Sigmoid colon (tissue), 7 donors: ENCODE measurements at places on chromosomes 2 and 18.

DNA sequence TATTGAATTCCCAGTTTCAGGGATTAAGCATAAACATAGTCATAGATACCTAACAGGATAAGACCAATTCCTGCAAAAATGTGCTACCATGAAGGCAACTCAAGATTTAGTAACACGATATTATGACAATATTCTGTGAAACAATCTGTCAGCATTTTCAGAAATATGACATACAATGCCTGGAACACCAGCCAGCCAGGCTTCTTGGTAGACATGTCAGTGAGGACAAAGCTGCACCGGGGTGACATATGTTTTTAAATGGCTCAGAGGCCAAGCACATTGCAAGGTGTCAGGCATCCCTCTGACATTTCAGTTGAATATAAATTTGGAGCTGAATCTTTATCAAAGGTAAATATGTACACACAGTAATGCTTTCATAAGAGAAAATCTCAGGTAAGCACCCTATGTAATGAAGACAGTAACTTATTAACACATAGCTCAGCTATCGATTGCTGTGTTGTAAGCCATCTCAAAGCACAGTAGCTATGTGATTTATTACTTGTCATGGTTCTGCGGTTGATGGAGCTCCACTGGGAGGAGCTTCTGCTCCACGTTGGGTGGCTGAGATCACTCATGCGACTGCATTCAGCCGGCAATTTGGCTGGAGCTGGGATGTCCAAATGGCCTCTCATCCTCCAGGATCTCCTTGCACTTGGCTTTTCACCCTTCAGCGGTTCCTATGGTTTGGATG lies 31.9 kb upstream of the EML6 start:
- DNase-seq = no peak

DNA sequence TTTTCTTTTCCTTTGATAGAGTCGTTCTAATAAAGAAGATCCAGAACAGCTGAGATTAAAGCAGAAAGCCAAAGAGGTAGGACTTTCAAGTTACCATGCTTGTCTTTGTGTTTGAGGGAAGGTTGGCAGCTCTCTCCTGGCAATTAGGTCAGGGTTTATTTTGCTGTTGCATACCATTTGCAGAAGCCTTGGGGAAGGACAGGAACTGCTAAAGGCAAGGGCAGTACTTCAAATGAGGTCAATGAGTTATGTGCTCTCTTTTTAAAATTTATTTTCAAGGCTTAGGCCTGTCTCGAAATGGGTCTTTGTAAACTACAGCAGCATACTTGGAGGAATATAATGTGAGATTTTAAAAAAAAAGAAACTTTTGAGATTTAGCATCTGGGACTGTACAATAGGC lies 108.9 kb downstream of the TAF4B start:
- DNase-seq = no peak

DNA sequence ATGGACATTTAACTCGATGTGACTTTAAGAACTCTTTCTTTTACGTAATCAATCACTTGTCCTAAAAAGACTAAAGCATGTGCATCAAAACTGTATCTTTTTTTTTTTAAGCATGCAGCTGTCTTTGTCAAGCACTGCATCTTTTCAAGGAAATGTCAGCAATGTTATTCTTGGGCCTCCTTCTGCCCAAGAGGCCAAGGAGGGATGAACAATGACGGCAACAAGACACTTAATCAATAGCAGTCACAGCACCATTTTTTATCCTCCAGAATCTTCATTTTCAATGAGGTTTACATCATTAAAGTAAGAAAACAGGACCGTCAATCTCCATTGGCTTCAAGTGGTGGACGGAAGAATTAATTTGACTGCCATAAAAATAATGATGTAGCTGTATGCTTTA lies 253.8 kb downstream of the AFF3 start:
- no peak for DNase-seq

DNA sequence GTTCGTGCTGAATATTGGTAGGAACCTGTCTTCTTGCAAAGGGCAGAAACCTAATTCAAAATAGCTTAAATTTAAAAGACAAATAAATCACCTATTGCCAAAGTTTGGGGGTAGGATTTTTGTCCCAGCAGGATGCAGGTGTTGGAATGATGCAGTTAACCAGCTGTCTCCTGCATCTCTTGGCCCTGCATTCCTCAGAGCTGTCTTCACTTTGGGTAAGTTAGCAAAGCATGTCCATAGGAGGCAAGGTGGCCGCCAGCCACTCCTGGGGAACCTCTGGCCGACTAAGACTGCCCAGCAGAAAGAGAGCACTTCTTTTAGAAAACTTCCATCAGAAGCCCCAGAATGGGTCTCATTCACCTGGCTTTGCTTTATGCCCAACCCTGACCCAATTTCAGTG lies 20.5 kb upstream of the NYAP2 start:
- no peak for DNase-seq

GRCh38 chr2:179186126-179186525 lies 78.5 kb downstream of the SESTD1 start:
- DNase-seq = no peak

DNA sequence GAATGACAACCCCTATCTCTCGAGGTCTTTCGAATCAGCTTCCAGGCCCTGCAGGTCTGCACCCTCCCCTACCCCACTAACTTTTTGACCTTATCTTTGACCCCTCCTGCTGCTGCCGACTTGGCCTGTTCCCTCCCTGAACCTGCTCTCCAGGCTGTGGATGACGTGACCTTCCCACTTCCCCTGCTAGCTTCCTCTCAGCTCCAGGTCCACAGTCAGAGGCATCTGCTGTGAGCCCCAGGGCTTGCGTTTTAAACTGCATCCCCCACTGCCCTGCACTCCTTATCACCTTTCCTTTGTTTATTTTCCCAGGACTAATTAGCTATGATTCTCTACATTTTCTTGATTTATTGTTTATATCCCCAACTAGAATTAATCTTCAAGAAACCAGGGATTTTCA lies 71.2 kb upstream of the ALKAL2 start:
- DNase-seq = no peak

- DNase-seq = no peak
Observed at GRCh38 chr18:27863780-27864430, 313.0 kb downstream of the CDH2 start.

GRCh38 chr2:42965196-42965595 lies 172.8 kb upstream of the HAAO start:
- no peak for DNase-seq

- no peak for DNase-seq
Observed at GRCh38 chr2:163849756-163850435, 114.1 kb upstream of the FIGN start.

DNA sequence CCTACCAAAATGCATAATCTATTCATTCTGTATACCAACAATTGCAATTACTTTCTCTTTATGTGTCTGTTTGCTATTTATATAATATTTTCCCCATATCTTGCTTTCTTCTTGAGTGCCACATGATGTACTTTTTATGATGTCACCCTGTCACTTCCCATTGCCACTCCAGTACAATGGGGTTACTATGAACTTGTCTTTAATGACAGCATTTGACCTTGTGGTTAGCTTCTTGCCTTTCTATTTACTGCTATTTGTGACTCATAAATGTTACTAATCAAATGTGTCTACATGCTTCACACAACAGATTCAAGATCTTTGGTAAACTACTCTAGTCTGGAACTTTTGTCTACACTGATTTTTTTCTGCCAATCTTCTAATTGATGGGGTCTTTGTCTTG lies 486.3 kb downstream of the NR4A2 start:
- DNase-seq = no peak
